ENCODE measurements at places on chromosomes 1 and 21.

GRCh38 chr1:970242-970972 is 4.1 kb downstream of the PLEKHN1 start:
- DNase-seq = no peak

DNA sequence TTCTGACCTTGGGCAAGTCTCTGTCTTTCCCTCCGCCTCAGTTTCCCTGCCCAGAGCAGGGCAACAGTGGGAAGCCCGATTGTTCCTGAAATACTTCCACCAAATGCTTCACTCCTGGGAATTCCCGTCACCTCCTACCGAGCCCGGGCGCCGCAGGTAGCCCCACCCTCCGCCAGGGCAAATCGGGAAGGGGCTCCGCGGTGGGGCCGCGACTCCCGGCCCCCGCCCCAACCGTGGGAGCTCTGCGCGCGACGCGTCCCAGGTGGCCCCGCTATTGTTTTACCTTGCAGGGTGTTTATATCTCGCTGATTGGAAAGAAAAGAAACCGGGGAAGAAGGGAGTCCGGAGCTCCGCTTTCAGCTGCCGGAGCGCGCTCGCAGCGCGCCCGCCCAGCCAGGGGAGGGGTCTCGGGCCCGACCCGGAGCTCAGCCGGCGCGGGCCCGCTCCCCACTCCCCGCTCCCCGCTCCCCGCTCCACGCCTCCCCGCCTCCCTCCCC is 407 bp downstream of the IGSF3 start:
- no peak for DNase-seq

DNA sequence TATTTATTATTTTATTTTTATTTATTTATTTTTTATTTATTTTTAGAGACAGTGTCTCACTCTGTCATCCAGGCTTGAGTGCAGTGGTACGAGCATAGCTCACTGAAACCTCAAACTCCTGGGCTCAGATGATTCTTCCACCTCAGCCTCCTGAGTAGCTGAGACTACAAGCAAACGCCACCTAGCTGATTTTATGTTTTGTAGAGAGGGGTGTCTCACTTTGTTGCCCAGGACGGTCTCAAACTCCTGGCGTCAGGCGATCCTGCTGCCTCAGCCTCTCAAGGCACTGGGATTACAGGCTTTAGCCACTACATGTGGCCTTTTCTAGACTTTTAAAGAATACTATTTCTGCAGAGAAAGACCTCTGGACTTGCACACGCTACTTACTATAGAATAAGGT is 61.3 kb upstream of the C1orf53 start:
- no peak for DNase-seq

- DNase-seq = no peak
These were observed 59.6 kb downstream of the RGS21 start for GRCh38 chr1:192376374-192376773.

- DNase-seq = no peak
These were observed 298.2 kb upstream of the LRRC7 start for GRCh38 chr1:69269491-69269890.

- DNase-seq = no peak
These were observed 820.8 kb downstream of the BRINP3 start for GRCh38 chr1:189656628-189657530.

DNA sequence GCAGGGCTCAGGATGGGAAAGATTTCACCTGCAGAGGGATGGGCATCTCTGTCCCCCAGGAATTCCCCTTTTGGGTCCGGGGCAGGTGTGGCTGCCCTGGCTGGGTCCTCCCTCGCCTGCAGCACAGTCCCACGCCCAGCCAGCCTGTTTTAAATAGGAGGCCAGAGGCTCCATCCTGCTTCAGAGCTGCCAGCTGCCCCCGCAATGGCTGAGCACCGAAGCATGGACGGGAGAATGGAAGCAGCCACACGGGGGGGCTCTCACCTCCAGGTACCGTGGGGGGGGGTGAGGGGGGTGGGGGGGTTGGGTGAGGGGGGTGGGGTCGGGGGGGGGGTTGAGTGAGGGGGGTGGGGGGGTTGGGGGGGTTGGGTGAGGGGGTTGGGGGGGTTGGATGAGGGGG is 3.6 kb downstream of the SCNN1D start:
- DNase-seq = no peak

DNA sequence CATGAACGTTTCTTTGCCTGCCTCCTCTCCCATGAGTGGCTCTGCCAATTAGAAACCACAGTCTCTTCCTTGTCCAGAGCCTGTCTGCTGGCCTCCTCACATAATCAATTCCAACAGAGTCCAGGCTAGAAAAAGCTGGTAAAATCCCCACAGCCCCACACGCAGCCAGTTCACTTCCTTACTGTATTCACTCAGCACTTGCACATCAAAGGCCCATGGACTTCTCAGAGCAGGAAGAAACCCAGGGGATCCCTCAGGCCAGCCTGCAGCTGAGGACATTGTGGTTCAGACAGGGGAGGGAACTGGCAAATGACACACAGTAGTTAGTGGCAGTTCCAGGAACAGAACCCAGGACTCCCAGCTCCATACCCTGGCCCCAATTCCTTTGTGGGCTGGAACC is 171.6 kb upstream of the EDN2 start:
- DNase-seq = no peak
